ENCODE measurements at places on chromosomes 5 and 9.

DNA sequence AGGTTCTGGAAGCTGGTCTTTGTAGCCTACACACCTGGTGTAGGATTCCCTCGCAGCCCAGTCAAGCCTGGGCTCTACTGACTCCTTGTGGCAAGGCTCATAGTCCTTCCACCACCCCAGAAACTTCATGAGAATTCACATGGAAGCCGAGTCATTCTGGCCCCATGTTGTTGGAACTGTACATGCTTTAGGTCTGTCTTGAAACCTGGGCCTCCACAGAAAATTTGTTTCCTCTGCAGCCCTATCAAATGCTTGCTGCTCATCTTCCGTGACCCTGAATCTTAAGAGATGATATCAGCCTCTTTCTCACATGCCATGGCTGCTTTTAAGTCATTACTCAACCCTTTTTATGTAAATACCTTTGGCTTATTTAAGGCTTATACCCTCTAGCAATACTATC lies 113.4 kb upstream of the GRHPR start:
- no peak overlapping the region for H3K4me3 ChIP-seq
- no peaks in the 10 kb centered on the region for H3K4me1 ChIP-seq
- no peak overlapping the region for H3K27ac ChIP-seq
- peaks cover 9% of the 10 kb centered on the region for H3K36me3 ChIP-seq
- DNase-seq = no peak
- no peaks in the 10 kb centered on the region for H3K27me3 ChIP-seq

GRCh38 chr5:154722936-154723335 lies 32.2 kb upstream of the LARP1 start:
- H3K36me3 ChIP-seq = no peaks in the 10 kb centered on the region
- no peaks in the 10 kb centered on the region for H3K4me1 ChIP-seq
- H3K27ac ChIP-seq = no peak overlapping the region

GRCh38 chr5:78334811-78335210 lies 25.6 kb upstream of the SCAMP1 start:
- no peaks in the 10 kb centered on the region for H3K4me1 ChIP-seq
- H3K27ac ChIP-seq = no peak overlapping the region

GRCh38 chr9:16309469-16310271 lies 560.8 kb downstream of the BNC2 start:
- DNase-seq = no peak
- H3K27ac ChIP-seq = no peak overlapping the region
- no peaks in the 10 kb centered on the region for H3K36me3 ChIP-seq
- H3K27me3 ChIP-seq = no peaks in the 10 kb centered on the region
- no peak overlapping the region for H3K4me3 ChIP-seq

DNA sequence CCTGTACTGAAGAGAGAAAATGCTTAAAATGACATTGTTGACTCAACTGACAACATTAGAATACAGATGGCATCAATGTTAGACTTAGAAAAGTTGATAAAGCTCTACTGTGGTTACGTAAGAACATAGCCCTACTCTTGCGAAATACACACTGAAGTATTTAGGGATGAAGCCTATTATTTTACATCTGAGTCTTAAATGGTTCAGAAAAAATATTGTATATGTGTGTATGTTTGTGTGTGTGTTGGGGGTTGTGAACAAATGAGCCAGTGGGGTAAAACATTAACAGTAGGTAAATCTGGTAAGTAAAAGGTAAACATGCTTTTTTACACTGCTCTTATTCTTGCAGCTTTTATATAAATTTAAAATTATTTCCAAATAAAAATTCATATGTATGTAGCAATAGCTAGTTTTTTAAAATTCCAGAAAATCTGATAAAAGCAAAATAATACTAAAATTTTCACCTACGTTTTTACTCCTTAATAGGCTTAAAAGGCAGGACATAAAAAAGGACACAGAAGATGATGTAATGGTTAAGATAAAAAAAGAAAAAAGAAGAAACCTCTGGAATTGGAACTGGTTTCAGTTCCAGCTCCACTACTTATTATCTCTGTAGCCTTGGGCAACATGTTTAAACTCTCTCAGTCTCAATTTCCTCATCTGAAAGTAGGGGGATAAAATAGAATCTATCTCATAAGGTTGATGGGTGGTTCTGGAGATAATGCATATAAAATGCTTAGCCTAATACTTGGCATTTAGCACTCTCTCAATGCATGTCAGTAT lies 44.3 kb downstream of the GARNL3 start:
- no peak overlapping the region for H3K4me3 ChIP-seq

DNA sequence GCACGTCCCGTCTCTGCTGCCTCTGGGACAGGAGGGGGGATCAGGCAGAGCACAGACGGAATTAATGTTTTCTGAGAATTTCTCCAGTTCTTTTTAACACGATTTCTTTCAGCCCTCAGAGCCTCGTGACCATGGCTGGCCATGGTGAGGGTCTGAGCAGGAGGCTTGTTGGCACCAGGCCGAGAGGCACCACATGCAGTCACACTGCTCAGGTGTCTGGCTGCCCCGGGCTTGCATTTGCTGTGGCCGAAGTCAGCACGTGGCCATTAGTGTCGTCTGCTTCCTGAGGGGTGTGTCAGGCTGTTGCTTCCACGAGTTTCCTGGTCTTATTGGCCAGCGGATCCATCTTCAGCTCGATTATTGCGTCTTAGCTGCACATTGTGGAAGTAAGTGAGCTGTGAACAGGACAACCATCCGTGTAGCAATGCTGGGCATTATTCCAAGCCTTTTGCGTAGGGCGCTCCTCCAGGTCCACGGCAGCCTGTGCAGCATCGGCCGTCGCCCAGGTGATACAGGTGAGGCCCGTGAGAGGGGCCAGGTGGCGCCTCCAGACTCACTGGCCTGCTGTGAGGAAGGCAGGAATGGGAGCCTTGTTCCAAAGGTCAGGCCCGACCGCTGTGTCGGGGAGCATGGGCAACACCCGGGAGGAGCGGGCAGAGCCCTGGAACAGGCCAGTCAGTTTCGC lies 114.2 kb upstream of the CACNA1B start:
- peaks cover 40% of the 10 kb centered on the region for H3K36me3 ChIP-seq
- no peaks in the 10 kb centered on the region for H3K4me1 ChIP-seq
- H3K27ac ChIP-seq = no peak overlapping the region
- H3K4me3 ChIP-seq = no peak overlapping the region
- no peaks in the 10 kb centered on the region for H3K27me3 ChIP-seq
- DNase-seq = no peak

DNA sequence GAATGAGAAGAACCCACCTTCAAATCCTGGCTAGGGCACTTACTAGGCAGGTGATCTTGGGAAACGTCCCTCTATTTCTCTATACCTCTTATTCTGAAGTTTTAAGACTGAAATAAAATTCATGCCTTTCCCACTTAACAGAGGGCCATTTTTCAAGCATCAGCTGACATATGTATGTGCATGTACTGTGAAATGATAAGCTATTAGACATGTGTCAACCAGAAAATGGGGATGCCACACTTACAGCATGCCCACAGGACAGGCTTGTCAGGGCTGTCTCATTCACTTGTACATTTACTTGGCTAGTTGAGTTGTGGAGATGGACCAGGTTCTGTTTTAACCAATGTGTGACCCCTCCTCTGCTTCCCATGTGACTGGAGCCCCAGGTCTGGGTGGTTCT lies 78.5 kb downstream of the C9orf152 start:
- H3K27ac ChIP-seq = no peak overlapping the region
- H3K4me3 ChIP-seq = no peak overlapping the region
- no peak for DNase-seq

DNA sequence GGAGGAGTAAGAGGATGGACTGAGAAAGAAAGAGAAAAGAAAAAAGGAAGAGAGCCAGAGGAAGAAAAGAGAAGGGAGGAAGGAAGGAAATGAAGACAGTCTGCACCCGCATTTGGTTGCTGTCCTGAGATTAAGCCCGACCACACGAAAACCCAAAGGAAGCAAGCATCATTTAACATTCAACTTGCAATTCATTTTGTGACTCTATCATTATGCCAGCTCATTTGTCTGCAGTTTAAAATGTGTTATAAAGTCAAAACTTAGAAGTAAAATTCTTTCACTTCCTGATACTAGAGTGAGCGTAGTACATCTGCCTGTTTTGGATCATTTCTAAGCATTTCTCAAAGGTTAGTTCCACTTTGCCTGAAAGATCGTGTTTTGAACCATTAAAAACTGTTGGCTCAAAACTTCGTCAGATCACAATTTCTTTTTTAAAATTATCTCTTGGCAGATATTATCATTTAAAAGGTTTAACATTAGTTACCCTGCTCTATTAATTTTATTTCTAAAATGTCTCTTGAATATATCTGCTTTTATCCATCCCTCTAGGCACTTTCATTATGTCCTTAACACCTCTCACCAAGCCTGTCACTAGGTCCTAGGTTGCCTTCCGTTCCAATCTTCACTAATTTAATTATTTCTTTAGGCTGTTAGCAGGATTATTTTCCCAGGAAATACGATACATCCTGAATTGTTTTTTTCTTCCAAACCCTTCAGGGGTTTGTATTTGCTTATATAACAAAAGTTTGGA lies 240.9 kb downstream of the TLE4 start:
- peaks cover 3% of the 10 kb centered on the region for H3K4me1 ChIP-seq
- no peaks in the 10 kb centered on the region for H3K27me3 ChIP-seq
- no peak overlapping the region for H3K27ac ChIP-seq
- H3K36me3 ChIP-seq = no peaks in the 10 kb centered on the region
- peak overlapping the region; percentile 37 for H3K4me3 ChIP-seq

DNA sequence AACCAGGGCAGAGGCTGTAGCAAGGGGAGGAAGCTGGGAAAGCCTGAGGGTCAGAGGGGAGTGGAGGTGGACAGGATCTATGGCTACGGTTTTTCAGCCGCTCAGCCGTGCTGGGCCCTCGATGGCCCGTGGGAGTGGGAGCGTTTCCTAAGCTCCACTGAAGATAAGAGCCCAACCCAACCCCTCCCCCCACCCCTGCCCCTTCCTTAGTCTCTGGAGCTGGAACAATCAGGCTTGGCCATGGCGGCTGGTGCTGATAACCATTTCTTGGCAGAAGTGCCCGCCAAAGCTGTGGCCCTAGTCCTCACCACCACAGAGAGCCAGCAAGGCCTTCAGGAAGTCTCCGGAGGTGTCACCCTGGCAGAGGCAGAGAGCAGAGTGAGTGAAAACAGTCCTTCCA lies 20.3 kb upstream of the TNIP1 start:
- no peak overlapping the region for H3K4me3 ChIP-seq
- H3K4me1 ChIP-seq = peaks cover 3% of the 10 kb centered on the region
- no peak for DNase-seq
- H3K36me3 ChIP-seq = peaks cover 55% of the 10 kb centered on the region
- H3K27me3 ChIP-seq = no peaks in the 10 kb centered on the region

- no peaks in the 10 kb centered on the region for H3K27me3 ChIP-seq
- H3K4me3 ChIP-seq = no peak overlapping the region
- H3K4me1 ChIP-seq = no peaks in the 10 kb centered on the region
- no peaks in the 10 kb centered on the region for H3K36me3 ChIP-seq
- no peak overlapping the region for H3K27ac ChIP-seq
These were observed 83.2 kb upstream of the TAS2R1 start for GRCh38 chr5:9713356-9713755.

DNA sequence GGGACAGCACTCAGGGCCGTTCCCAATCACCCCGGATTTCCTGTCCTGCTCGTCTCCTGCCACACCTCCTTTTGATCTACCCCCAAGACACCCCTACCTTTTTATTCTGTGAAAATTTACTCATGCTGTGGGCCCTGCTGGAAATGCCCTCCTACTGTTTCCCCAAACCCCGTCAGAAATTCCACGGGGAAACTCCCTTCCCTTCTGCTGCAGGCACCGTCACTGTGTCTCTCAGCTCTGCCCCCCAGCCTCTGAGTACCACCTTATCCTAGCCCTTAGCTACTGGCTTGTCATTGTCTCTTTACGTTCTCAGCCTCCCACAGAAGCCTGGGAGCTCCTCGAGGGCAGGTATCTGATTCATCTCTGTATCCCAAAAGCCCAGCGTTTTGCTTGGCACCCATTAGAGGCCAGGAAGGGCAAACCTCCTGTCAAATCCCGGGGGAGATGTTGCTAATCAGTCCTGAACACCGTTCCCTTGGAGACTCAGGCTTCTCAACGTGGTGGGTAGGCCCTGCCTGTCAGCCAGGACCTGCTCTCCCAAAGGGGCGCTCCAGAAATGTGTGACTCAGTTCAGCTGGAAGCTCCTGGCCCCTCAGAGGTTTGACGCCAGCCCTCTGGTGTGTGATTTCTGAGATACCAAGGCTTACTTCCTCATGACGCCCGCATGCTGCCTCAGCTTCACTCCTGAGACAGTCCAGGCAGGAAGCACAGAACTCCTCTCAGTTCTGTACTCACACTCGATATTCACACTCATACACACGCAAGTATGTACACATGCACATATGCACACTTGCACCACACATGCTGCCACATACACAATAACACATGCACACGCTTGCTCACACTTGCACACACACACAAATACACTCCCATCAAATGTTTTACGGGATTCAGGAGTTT lies 50.7 kb upstream of the GRHPR start:
- no peaks in the 10 kb centered on the region for H3K36me3 ChIP-seq
- H3K27me3 ChIP-seq = no peaks in the 10 kb centered on the region
- H3K4me1 ChIP-seq = no peaks in the 10 kb centered on the region
- no peak overlapping the region for H3K27ac ChIP-seq

DNA sequence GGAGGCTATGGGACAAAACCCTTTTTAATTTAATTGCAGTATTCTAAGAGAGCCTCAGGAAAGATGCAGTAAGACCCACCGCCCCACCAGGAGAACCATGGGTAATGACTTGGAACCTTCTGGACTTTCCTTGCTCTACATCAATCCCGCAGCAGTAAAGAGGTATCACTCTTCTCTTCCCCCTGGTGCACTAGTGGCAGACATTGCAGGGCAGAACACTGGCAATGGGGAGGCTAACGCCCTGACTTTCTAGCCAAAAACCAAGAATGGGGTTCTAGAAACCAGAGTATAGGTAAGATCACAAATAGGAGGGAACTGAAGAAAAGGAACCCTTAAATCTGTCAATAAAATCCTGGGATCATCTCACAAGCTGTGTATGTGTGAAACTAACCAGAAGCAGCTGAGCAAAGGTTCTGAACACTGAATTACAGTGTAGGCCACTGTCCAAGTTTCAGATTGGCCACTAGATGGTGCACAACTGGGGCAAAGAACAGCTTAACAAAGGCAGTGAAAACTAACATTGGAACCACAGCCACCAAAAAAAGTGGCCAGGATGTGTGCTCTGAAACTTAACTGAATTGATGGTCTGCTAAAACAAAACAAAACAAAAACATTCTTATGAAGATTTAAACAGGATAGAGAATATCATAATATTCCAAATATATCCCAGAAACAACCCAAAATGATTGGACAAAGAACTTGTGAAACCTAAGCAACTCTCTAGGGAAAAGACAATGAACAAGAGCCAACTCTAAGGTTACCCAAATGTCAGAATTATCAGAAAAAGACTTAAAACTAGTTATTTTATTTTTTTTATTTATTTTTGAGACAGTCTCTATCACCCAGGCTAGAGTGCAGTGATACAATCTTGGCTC lies 6.6 kb upstream of the FAM151B start:
- H3K4me3 ChIP-seq = no peak overlapping the region
- no peaks in the 10 kb centered on the region for H3K27me3 ChIP-seq
- no peaks in the 10 kb centered on the region for H3K36me3 ChIP-seq
- no peak for DNase-seq
- H3K27ac ChIP-seq = no peak overlapping the region

- H3K36me3 ChIP-seq = no peaks in the 10 kb centered on the region
- peaks cover 8% of the 10 kb centered on the region for H3K4me1 ChIP-seq
- no peak for DNase-seq
- no peak overlapping the region for H3K27ac ChIP-seq
These were observed 32.6 kb upstream of the SLC6A19 start for GRCh38 chr5:1168796-1169195.

All from effector memory CD4-positive, alpha-beta T cell (primary cell).